Upper lobe of right lung (tissue), 1 donor: ENCODE measurements at places on chromosomes 12 and 14. TPM values are rescaled to one million over a fixed set of nuclear protein-coding genes. Genes with fewer than 3 reads are reported as not detected.

PLBD1 gene
- total RNA-seq: 49.3 TPM

TEX52 gene
- total RNA-seq: not detected

ZFYVE26 gene
- 42.9 TPM for total RNA-seq

GRCh38 chr12:57528176-57528575, 5.6 kb downstream of the MBD6 start:
- no peak overlapping the region for H3K4me3 ChIP-seq
- peaks cover 91% of the 10 kb centered on the region for H3K36me3 ChIP-seq
- H3K27ac ChIP-seq: no peak overlapping the region
- H3K4me1 ChIP-seq: peaks cover 19% of the 10 kb centered on the region
- H3K27me3 ChIP-seq: no peaks in the 10 kb centered on the region

- H3K27ac ChIP-seq: no peak overlapping the region
- no peaks in the 10 kb centered on the region for H3K27me3 ChIP-seq
- no peaks in the 10 kb centered on the region for H3K4me1 ChIP-seq
- no peak overlapping the region for H3K4me3 ChIP-seq
These were observed 1703.1 kb upstream of the FLRT2 start for GRCh38 chr14:83826838-83827237.

RNASE3 gene
- not detected for total RNA-seq

DNA sequence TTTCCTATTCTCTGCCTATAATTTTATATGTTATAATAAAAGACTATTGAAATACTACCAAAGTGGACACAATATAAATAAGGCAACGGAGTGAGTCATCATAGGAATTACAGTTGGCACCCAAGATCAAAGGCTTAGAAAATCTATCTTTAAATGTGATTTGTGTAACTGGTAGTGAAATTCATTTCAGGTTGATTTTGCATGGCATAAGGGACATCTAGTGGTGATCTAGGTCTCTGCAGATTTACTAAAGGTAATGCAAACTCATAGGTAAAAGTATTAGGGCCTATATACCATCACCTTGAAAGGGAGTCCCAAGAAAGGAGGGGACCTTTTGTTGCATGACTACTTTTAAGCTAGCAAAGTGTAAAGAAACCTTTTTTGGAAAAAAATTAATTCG, 527.2 kb downstream of the NRXN3 start:
- H3K27ac ChIP-seq: no peak overlapping the region
- H3K36me3 ChIP-seq: no peaks in the 10 kb centered on the region
- no peaks in the 10 kb centered on the region for H3K27me3 ChIP-seq
- no peaks in the 10 kb centered on the region for H3K4me1 ChIP-seq
- no peak for DNase-seq
